HCT116 (cell line): ENCODE measurements at places on chromosomes 3 and 15.

DNA sequence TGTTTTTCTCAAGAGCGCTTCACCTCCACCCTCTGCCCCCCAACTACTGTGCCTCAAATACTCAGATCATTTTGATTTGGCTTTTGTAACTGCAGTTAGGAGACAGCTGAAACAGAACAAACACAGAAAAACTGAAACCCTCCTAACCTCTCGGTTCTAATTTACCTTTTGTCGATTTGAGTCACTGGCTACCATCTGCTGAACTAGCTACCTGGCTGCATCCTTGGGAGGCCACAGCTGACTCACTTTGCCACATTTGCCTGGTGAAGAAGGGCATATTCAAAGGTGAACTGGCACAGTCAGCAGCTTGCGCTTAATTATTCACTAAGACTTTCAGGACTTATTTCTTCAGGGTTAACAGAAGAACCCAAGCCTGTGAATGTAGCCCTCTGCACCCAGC is 117.7 kb downstream of the FOXB1 start:
- no peak for DNase-seq

DNA sequence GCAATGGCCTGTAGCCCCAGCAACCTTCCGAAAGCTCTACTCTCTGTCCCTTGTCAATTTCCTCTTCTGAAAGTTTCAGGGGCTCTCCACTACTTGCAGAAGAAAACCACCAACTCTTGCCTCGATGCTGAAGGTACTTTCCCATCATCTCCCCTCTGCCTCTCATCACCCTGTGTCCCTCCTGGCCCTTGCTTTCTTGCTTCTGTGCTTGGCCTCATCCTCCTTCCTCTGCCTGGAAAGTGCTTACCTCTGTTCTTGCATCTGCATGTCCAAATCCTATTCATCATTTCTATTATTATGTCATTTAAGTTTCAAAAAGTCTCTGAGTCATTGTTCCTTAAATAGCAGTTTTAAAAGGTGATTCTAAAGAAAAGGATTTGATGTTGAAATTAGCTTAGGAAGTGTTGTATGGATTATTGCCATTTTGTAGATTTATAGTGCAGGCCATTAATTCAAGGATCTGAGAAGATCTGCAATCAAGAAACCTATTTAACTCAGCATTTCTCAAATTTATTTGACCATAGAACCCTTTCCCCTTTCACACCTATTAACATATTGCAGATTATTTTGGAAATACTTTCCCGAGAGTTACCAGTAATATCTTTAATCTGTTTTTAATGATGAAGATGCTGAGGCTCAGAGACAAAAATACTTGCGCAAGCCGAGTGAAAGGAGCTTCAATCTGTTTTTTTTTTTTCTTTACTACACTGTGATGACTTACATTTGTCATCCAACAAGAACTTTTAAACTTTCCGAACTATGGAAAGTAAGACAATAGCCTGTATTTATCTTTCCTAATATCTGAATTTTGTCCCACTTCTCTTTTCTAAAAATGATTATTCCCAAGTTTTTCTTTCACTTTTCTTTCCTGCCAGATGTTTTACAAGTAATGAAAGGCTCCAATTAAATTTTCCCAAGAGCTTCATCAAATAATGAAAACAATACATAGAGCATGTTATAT is 22.3 kb upstream of the CFAP161 start:
- no peak for DNase-seq

- no peak for DNase-seq
These were observed 32.2 kb downstream of the CD276 start for GRCh38 chr15:73716417-73716816.

GRCh38 chr3:152405915-152406802 is 137.4 kb downstream of the MBNL1 start:
- no peak for DNase-seq

DNA sequence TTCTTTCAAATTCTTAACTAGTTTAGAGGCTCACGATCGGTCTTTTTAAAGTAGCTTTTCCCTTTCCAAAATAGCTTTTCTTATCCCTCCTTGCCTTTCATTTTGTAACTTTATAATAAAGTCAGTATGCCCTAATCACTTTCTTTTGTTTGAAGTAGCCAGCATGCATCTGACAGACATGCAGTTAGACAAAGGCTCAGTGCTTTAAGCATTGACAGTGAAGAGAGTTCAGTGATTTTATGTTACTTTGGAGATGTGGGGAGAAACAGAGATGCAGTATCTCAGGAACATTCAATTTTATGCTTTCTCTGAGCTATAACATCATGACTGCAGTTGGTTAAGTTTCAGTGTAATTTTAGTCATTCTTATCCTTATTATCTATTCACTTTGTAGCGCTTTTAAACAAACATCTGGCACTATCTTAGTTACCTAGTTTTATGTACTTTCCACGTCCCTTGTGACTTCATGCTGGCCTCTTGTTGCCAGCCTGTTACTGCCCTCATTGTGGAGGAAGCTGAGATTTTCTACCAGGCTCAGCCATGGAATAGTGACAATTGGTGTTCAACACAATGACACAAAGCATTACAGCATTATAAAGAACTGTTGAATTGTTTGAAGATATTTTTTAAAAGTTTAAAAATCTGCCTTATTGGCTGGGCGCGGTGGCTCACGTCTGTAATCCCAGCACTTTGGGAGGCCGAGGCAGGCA is 90.3 kb downstream of the AKAP13 start:
- no peak for DNase-seq

DNA sequence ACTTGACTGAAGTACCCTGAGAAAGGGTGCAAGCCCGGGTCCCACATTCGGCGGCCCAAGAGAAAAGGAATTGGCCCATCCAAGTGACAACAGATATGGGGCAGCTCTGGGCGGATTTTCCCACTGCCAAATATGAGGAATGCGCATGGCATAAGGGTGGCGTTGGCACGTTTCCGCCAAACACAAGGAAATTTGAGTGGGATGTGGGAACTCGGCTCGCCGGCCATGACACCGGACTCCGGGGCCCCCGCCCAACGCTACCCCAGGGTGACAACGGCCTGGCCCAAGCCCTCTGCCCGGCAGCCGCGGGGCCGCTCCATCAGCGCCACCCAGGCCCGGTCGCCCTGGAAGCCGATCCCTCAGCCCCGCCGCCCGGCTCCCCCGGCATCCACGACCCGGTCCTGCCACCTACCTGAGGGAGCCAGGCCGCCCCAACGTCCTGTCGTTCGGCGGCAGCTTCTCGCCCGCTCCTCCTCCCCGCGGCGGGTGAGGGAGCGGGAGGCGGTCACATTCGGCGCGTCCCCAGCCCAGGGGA is 449 bp downstream of the RAF1 start:
- no peak for DNase-seq
